Uterus (tissue), 4 donors: ENCODE measurements at places on chromosomes 12 and 14. TPM values are rescaled to one million over a fixed set of nuclear protein-coding genes. Genes with fewer than 3 reads are reported as not detected.
A peak's percentile ranks its signal among the peaks of the same experiment; 100 is the strongest.

KCNC2 gene
- total RNA-seq: not detected

BEGAIN gene
- 16.5 TPM for total RNA-seq

- no peak for DNase-seq
- no peak overlapping the region for H3K4me3 ChIP-seq
- no peaks in the 10 kb centered on the region for H3K27me3 ChIP-seq
- no peaks in the 10 kb centered on the region for H3K36me3 ChIP-seq
- peaks cover 4% of the 10 kb centered on the region for H3K4me1 ChIP-seq
These were observed 78.9 kb upstream of the DICER1 start for GRCh38 chr14:95236221-95236620.

DNA sequence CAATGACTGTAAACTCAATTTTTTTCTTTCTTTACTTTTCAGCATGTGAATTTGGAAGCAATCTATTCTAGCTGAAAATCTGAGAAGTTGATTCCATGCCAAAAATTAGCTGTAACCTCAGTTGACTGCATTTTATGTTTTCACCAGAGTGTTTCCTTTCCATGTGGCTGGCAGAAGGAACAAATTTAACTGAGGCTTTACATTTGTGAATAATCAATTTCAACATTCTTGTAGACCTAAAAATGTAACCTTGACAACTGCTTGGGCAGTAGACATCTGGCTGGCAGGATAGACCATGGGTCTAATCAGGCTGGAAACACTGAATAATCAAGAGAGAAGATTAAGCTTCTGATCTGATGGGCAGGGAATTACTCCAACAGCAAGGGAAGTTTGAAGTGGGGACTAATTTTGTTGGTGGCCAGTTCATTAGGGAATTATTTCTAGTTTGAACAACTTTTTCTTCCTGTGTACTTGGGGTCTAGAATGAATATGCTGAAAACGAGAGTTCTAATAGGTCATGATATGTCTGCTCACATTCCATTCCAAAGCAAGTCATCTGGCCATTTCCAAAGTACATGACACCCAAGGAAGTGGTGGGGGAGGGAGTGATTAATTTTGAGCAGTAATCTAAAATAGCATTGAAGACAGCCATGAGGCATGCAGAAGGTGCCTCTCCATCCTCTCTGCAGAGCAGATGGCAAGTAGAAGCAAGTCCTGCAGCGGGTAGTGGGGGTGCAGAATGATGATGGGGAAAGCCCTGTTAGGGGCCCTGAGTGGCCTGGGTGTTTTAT lies 68.2 kb downstream of the ATP23 start:
- H3K4me3 ChIP-seq: no peak overlapping the region
- no peak for DNase-seq
- no peaks in the 10 kb centered on the region for H3K27me3 ChIP-seq
- H3K36me3 ChIP-seq: no peaks in the 10 kb centered on the region
- no peak overlapping the region for H3K27ac ChIP-seq

GRCh38 chr12:11500861-11501230 lies 105.5 kb upstream of the PRB2 start:
- H3K4me3 ChIP-seq: no peak overlapping the region
- peaks cover 4% of the 10 kb centered on the region for H3K4me1 ChIP-seq
- no peak for DNase-seq
- no peak overlapping the region for H3K27ac ChIP-seq
- no peaks in the 10 kb centered on the region for H3K27me3 ChIP-seq

DNA sequence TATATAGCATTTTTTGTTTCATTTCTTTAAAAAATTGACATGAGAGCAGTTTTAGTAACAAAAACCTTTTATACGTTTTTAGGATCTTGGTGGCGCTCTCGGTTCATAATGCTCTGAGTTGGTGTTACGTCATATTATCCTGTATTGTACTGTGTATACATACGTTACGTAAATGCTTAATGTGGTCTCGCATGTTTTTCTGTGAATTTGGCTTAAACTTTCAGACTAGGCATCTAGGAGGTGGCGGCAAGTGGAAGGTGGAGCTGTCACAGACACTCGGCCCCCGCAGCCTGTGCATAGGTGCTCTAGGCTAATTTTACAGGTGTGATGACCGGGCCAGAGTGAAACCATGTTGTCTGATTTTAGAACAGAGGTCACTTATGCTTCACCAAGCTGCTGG lies 60.0 kb downstream of the PPP2R5C start:
- no peak for DNase-seq
- H3K27ac ChIP-seq: no peak overlapping the region
- no peak overlapping the region for H3K4me3 ChIP-seq
- H3K27me3 ChIP-seq: no peaks in the 10 kb centered on the region

DNA sequence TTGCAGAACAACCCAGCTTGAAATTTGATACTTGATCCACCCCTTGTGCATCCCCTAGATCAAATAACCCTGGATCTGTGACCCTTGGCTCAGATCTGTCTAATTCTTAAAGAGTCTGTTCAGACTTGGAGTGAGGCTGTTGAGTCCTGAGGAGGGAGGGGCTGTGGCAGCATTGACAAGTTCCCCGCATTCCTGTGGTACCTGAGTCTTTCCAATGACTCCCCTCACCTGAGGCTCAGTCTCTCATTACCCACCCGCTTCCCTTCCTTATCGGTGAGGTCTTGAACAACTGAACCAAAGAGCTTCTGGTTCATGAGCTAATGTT lies 16.1 kb upstream of the HDAC7 start:
- no peak for DNase-seq
- no peaks in the 10 kb centered on the region for H3K4me1 ChIP-seq
- no peak overlapping the region for H3K4me3 ChIP-seq

DNA sequence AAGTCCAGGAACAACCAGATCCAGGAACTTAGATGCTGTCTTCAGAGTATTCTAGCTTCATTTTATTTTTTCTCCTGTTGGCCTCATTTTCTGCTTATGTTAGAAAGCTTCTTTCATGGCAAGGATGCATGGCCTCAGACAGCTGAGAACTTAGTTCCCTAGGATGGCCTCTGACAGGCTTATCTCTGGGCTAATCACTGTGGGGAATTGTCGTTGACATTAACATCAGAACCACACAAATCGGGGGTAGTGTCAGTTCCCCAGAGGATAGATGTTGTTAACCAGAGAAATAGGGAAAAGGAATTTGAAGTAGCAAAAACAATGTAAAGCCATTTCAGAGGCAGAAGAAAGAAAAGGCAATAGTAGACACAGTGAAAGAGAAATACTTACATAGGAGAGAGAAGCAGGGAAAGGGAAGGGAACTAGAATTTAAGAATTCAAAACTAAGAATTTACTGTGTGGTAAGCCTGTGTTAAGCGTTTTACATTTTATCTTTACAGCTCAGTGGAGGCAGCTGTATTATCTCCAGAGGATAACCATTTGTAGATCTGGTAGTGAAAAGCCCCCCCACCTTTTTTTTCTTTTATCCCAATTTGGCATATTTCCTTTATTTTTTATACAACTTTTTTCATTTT lies 21.8 kb downstream of the FUT8 start:
- H3K4me1 ChIP-seq: no peaks in the 10 kb centered on the region
- H3K27me3 ChIP-seq: no peaks in the 10 kb centered on the region
- no peaks in the 10 kb centered on the region for H3K36me3 ChIP-seq
- H3K27ac ChIP-seq: peak overlapping the region; percentile 27
- DNase-seq: no peak
